ENCODE measurements at places on chromosomes 4 and X. TPM values are rescaled to one million over a fixed set of nuclear protein-coding genes. Genes with fewer than 3 reads are reported as not detected.

DNA sequence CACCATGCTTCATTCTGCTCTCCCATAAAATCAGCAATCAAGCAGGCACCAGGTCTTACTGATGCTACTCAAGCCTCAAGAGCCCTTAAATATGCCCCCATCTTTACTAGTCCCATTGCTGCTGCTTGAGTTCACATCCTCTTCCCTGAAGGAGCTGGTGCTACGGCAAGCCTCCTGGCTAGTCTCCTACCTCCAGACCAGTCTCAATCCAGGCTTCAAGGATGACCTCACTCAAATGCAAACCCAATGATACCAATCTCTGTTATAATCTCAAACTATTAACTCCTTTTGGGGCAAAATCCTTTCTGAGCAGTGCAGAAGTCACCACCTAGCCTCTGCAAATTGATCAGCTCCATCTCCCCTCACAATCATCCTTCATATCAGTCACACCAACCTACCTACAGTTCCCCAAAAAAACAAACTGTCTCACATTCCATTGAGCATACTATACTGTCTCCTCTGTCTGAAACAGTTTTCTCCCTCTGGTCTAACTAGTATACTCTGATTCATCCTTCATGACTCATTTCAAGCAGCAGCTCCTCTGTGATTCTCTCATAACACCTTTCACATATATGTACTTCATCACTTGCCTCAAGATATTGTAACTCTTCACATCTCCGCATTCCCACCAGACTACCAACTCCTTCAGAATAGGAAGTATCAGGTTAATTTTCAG is 30.0 kb downstream of the PAPSS1 start:
- peak; percentile 67 for DNase-seq

DNA sequence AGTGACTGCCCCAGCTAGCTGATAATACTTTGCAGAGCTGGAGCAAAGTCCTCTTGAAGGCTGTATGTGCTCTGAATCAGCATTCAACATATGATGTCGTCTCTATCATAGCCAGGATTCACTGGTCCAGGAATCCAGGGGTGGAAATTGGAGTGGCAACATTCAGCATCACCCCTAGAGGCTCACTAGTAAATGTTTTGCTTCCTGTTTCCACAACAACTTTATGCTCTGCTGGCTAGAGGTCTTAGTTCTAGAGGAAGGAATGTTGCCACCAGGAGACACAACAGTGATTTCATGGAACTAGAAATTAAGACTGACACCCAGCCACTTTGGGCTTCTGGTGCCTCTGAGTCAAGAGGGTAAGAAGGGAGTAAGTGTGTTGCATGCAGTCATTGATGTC is 11.3 kb downstream of the MAGEA1 start:
- DNase-seq, result no peak

DNA sequence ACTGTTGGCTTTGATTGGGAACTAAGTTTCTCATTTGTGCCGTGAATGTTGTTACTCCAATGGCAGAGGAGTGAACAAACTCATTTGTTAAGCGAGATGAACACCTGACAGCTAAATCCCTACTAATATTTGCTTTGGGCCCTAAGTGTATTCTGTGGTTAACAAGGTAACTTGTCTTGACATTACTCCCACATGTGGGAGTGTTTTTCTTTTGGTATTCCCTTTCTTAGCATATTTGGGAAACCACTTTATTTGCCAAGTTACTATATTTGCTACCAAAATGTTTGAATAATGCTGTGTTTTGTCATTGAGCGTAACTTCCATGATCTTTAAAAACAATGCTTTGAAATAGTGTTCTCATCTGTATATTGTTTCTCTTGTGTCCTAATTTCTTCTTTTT is 82.5 kb downstream of the ARHGAP10 start:
- no peak for DNase-seq

DNA sequence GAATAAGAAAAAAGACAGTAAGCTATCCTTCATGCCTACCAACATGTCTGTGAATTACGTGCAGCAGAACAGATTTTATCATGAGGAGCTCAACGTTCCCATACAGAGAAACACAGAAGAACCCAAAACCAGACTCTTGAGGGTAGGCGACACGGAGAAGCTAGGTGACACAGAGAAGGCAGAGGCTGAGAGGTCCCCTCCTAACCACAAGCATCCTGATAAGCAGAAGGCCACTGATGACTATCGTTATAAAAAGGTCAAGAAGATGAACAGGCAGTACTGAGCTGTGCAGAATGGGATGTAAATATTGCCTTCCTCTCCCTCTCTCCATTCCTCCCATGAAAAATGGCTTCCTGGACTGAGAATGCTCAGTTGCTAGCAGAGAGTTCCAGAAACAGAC is 350.2 kb upstream of the BOD1L1 start:
- DNase-seq, result no peak

DNA sequence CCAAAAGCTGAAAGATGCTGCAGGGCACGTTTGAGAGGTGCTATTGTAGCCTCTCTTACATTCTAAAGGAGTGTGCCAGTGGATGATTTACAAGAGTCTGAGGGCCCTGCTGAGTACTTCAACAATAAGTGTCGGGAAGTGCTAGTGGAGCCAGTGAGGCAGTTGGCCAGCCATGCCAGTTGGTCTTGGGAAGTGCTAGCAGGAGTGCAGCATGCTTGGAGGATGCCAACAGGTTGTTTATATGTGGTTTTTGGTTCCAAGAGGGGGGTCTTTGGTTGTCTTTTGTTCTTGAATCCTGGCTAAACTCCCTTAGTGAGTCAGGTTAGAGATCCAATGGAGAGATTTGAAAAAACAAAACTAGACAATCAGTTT is 335.3 kb downstream of the PABPC4L start:
- DNase-seq, result no peak

GRCh38 chrX:131262738-131263679 is 26.1 kb downstream of the IGSF1 start:
- DNase-seq, result peak; percentile 52

Gene RIPPLY1
- not detected for total RNA-seq

Gene RASL11B
- 2.6 TPM for total RNA-seq

- peak; percentile 78 for DNase-seq
These were observed 18.0 kb downstream of the HDAC8 start for GRCh38 chrX:72554448-72555140.

DNA sequence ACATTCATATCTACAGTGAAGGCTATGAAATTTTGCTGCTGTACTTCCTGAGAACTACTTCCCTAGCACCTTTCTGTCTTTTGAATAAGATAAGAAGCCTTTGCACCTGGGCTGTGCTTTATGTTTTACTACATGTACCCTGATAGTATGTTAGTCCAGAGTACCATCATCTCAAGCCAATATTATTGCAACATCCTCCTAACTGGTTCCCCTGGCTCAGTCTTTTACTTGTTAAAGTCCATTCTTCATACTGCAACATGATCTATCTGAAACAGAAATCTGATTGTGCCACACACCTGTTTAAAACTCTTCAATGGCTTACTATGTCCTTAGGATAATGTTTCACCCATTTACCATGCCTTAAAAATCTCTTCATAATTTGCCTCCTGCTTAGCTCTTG is 102.3 kb downstream of the AGTR2 start:
- peak; percentile 54 for DNase-seq

GRCh38 chr4:39134683-39135306 is 47.5 kb upstream of the WDR19 start:
- no peak for DNase-seq

GRCh38 chrX:112844250-112844649 is 3.6 kb upstream of the AMOT start:
- DNase-seq, result peak; percentile 33
